ENCODE measurements at places on chromosomes 6 and 20.

DNA sequence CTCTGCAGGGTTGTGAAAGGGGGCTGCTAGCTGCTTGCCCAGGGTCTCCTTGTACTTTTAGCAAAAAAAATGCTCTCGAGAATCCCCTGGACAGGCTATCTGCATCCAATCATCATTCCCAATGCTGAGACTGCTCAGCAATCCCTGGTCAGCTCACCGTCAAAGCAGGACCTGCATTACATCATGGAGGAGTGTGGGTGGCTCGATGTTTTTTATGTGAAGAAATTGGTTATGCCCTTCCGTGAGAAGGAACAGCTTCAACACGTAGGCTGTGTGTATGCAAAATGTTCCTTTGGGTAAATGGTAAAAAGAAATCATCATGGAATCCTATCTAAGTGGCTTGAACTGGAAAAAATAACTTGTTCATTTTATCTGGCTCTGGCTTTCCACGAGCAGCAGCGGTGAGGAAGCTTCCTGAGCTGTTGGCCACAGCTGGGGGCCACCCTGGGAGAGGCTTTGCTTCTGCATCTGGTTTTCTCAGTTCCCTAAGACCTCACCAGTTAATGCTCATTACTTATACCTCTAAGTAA, 111.4 kb downstream of the FYN start:
- no peak for DNase-seq

DNA sequence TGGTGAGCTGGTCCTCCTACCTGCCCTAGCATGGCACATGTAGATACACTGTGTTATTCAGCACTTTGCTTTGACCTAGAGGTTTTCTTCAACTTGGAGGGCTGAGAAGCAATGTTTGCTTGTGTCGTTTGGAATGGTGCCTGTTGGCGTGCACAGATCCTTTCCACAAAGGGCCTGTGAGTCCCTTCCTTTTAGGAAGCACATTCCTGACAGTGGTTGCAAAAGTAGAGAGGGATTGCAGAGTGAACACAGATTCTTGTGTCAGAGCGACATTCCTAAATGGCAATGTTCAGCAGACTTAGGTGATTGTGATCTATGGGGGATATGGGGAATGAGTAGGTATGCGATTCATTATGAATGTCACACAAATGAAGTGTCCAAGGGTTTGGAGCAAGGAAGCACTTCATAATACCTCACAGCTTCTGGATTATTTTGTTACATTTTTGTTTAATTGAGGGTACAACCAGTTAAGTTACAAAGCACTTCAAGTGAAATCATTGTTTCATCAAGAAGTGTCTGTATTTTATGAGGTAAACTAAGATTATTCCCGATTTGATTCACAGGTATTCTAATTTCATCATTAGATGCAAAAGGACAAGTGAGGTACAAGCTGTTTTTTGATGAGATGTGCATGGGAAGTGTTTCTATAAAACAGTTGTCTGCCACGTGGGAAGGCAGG, 713 bp upstream of the RNF144B start:
- no peak for DNase-seq

- peak; percentile 37 for DNase-seq
Observed at GRCh38 chr20:62805155-62805710, 598 bp downstream of the OGFR start.

- no peak for DNase-seq
Observed at GRCh38 chr6:30077218-30077617, 1.6 kb upstream of the RNF39 start.

- no peak for DNase-seq
Observed at GRCh38 chr6:159390381-159390780, 221.2 kb downstream of the FNDC1 start.

- DNase-seq = no peak
Observed at GRCh38 chr6:158519761-158520160, 40.1 kb upstream of the TMEM181 start.

GRCh38 chr20:4261333-4262284, 246.3 kb upstream of the RNF24 start:
- no peak for DNase-seq

- DNase-seq = no peak
Observed at GRCh38 chr6:38170666-38171355, 351.3 kb downstream of the ZFAND3 start.

- no peak for DNase-seq
Observed at GRCh38 chr6:104642871-104643270, 216.8 kb downstream of the HACE1 start.

GRCh38 chr6:141452354-141452686, 680.4 kb upstream of the GJE1 start:
- no peak for DNase-seq

GRCh38 chr6:158039178-158039557, 57.5 kb downstream of the SYNJ2 start:
- no peak for DNase-seq

GRCh38 chr6:16153211-16153820, 24.4 kb downstream of the MYLIP start:
- DNase-seq = no peak

GRCh38 chr6:33077908-33078307, 2.1 kb downstream of the HLA-DPB1 start:
- no peak for DNase-seq

DNA sequence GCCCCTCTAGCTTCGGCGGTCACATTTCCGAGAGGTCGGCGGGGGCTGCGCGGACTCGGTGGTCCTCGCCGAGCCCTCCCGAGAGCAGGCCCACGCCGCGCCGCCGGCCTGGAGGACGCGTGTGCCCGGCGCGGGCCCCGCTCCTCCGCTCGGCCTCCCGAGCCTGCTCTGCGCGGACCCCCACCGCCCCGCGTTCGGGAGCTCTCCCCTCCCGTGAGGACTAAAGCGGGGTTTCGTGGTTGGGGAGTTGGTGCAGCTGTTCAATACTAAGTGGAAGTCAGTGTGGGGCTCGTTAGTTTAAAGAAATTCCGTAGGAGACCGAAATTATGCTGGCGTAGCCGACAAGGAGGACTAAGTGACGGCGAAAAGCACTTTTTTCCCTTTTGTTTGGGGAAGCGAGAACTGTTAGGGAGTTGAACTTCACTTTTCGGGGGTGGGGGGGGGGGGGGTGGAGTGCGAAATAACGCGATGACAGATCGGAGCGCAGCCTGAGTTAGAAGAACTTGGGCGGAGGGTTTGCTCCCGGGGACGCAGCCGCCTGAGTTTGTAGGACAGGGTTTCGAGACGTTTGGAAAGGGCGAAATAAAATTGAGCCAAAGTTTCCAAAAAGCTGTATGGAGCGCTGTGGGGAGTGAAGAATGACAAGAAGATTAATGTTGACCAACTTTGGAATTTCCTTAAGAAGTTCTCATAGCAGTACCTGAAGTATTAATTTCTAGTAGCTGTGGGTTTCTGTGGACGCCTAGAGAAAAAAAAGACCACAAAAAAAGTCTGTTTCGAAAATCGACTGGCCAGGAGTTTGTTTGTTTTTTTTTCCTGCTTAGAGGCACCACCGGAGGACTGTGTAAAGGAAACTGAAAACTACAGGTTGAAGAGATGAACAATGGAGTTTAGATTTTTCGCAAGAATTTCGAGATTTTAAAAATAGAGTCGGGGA, 1.4 kb downstream of the QKI start:
- DNase-seq = no peak

- DNase-seq = no peak
Observed at GRCh38 chr20:56381501-56381900, 10.5 kb downstream of the AURKA start.

- DNase-seq = no peak
Observed at GRCh38 chr6:133456439-133456838, 215.3 kb downstream of the EYA4 start.

- no peak for DNase-seq
Observed at GRCh38 chr6:135306740-135307420, 125.8 kb downstream of the MYB start.

Data from small intestine (tissue), 16 donors.